Left ventricle myocardium inferior (tissue), 1 donor: ENCODE measurements at places on chromosomes 16 and 17. TPM values are rescaled to one million over a fixed set of nuclear protein-coding genes. Genes with fewer than 3 reads are reported as not detected.

- no peak for DNase-seq
These were observed 43.8 kb upstream of the ATP2A3 start for GRCh38 chr17:4008082-4008435.

DNA sequence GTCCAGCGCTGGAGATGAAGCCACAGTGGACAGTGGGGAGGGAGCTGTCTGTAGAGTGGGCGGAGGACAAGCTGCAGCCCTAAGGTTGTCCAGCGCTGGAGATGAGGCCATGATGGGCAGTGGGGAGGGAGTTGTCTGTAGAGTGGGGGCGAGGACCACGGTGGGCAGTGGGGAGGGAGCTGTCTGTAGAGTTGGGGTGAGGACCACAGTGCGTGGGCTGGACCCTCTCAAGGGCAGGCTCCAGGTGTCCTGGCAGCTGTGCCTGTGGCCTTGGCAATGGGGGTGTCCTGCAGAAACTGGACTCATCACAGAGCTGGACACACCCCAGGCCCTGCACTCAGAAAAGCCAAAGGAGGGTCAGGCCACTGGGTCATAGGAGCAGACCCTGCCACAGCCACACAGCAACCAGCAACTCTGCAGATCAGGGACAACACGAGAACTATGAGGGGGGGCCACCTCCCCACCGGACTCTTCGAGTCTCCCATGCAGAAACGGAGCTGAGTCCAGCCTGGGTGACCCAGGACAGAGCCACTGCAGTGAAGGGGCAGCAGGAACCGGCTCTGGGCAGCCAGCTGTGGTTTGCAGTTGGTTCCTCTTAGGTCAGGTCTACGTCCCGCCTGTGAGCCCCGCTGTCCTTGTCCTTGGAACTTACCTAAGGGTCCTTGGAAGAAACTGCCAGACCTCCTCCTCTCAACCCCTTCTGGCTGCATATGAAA, 33.4 kb upstream of the CBFA2T3 start:
- DNase-seq: no peak

DNA sequence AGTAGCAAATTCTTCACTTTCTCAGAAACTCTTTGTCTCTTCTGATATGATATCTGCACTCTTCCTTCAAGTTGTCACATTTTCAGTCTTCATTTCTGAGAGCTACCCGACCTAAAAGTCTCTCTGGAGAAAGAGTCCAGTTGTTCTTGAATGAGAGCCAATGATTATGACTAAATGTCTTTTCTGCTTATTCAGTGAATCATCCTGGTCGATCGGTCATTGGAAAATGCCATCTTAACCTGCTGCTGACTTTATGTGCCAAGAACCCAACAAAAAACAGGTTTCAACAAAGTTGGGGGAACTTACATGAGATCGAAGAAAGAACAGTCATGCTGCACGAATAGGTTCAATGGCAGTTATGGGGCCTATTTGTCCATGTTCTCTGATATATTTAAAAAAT, 15.9 kb downstream of the SOX9 start:
- no peak for DNase-seq

GRCh38 chr16:69329369-69330285, 761 bp downstream of the PDF start:
- no peak for DNase-seq

Gene SLFN11
- 15.1 TPM for total RNA-seq

Gene GRAP
- 1.7 TPM for total RNA-seq

Gene TERB1
- total RNA-seq: not detected
